ENCODE measurements at places on chromosomes 1 and 21.

GRCh38 chr1:78420181-78420580, 70.6 kb upstream of the PTGFR start:
- DNase-seq, result no peak

GRCh38 chr1:221289103-221289502, 409.9 kb downstream of the HLX start:
- no peak for DNase-seq

- no peak for DNase-seq
Observed at GRCh38 chr1:160032165-160032820, 503 bp upstream of the PIGM start.

DNA sequence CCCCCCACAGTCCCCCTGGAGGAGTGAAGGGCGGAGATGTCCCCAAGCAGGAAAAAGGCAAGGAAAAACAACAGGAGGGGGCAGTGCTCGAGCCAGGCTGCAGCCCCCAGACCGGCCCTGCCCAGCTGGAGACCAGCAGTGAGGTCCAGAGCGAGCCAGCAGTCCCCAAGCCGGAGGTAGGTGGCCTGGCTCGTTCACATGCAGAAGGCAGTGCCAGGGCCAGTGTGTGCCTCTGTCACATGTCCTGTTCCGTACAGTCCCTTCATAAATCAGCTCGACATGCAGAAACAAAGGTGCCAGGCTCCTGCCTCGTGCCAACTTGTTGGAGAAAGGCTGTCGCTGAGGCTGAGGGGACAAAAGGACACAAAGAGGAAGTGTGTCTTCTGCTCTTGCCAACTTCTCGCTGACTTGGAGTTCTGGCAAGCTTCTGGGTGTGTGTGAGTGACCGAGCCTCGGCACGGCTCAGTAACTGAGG, 24.1 kb upstream of the MPZL1 start:
- DNase-seq, result no peak

GRCh38 chr1:151003180-151003579, 3.5 kb downstream of the MINDY1 start:
- no peak for DNase-seq

DNA sequence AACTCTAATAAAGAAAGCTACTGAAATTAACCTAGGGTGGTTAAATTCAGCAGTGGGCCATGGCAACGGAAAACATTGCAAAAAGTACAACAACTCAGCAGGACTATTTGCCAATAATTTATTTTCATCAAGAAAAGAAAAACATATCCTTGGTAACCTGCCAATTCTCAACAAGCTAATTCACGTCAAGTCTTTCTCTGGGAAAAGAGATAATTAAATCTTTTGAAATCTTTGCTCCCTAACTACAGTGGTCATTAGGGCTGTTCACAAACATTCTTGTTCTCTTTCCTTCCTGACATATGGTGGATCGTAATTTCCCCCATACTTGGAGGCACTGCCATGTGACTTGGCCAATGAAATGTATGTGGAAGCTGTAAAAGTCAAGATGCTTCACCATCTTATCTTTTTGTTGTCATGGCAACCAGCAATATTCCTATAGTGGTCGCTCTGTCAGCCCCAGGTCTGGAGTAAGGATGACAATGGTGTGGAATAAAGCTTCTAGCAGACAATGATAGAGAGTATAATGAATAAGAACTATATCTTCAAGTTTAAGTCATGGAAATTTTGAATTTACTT, 29.6 kb upstream of the ZNF326 start:
- DNase-seq, result no peak

DNA sequence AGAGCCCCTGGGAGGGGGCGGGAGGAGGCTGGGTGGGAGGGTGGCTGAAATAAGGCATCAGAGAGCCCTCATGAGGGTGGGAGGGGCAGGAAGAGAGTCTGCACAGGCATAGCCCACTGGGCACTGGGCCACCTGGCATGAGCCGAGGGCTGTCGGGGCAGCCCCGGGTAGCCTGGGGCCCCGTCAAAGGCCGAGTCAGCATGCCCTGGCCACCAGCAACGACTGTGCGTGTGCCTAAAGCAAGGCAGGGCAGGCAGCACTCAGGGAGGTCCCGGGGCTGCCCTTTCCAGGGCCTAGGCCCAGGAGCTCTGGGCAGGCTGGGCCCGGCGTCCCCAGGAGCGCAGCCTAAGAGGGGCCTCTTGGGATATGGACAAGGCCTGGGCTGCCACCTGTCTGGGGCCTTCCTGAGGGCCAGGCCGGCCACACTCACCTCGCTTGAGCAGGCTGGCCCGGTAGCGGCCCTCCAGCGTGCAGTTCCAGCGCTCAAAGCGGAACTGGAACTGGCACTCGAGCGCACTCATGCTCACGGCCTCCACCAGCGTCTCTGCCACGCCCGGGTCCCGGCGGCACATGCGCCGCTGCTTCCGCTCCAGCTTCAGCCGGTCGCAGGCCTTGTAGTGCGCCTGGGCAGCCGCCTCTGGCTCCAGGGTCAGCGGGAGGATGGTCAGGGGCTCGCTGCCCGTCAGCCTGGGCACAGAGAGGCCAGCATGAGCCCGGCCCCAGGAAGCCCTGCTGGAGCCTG, 22.7 kb downstream of the WNT9A start:
- no peak for DNase-seq

- DNase-seq, result peak; percentile 75
Observed at GRCh38 chr1:27357281-27358037, 9.3 kb downstream of the MAP3K6 start.

- DNase-seq, result no peak
Observed at GRCh38 chr1:201356701-201357100, 20.8 kb downstream of the TNNT2 start.

- DNase-seq, result no peak
Observed at GRCh38 chr1:6163191-6163972, 16.7 kb downstream of the CHD5 start.
